Head of caudate nucleus (tissue), 42 donors: ENCODE measurements at places on chromosomes 6 and 20.

DNA sequence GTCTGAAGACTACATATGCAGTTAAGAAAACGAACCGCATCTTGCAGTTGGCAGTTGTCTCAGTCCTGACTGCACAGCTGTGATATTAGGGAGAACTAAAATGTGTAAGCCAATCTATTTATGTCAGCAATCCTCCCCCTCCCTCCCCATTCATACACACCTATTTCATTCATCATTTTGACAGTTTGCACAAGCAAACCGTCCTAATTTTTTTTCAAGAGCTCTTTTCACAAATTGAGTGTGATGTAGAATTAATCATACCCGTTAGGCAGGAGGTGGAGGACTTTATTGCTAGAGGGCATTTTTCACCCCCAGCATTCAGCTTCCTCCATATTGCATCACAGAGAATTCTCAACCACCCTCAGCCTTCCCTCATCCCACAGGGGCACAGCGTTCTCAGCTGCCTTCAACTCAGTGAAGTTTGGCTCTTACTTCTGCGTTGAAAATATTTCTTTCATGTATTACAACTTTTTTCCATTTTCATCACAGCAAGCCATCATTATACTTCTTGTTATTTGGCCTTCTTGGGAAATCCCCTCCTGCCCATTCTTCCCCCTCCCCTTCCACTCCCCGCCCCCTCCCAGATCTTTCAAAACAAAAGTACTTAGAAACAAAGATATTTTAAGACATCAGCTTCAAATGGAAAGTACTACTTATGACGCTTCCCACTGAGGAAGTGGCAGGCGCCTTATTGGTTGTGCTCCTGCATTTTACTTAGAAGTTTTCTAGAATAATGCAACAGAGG, 37.5 kb downstream of the NOX3 start:
- no peak for DNase-seq

GRCh38 chr6:151095538-151096254, 144.1 kb upstream of the AKAP12 start:
- DNase-seq: no peak

DNA sequence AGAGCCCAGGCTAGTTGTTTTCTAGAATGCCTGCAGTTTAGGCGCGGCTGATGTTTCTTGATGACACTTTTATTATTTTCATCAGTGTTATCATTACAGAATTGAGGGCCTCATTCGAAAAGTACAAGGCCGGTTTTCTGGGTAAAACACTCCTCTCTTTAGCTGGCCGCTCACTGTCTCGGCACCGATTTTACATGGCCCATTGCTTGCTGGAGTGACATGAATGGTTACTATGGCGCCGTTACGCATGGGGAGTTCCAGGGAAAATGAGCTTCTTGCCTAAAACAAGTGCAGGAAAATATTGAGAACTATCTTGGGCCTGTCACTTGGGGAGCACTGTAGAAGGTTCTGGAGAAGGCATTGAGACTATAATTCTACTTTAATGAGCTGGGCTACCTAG, 317.8 kb downstream of the CDH4 start:
- no peak for DNase-seq

- DNase-seq: no peak
These were observed 258.9 kb downstream of the CD109 start for GRCh38 chr6:73954881-73955280.

GRCh38 chr6:51951924-51952323, 135.5 kb downstream of the PKHD1 start:
- DNase-seq: no peak

DNA sequence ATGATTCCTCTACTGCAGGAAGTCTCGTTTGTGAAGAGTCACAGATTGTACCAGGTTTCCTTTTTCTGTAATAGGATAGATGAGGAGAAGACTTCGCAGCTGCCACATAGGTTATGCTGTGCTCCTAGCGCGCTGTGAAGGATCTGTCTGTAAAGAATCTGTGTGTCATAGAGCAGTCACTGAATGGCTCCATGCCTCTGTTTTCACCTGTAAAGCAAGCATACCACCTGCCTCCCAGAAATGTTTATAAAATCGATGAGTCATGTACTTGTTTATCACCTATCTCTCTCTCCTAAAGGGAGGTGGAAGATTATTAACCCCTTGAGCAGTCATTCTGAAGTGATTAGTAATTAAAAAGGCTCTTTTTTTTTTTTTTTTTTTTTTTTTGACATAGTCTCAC, 86.6 kb downstream of the TFAP2B start:
- DNase-seq: no peak

DNA sequence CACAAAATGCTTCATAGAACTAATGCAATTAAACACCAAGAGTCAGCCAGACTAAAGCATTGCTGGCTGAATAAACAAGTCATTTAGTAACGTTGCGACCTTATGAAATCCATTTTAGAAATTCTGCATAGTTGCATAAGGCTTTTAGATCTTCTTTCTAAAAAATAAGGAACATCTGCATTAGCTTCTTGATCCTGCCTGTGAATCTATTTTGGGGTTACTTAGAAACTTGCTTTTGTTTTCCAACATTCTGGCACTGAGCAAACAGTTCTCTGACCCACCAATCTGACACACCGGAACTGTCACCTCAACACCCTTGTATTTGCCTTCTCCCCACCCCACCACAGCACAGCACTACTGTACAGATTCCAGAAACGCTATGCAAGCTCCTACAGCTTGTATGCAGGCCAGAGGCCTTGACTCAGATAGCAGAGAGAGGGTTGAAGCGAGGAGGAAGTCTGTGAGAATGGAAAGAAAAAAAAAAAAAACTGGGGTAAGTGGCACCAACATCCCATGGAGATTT, 55.0 kb downstream of the KIF13A start:
- no peak for DNase-seq

GRCh38 chr6:42392833-42393232, 58.9 kb downstream of the TRERF1 start:
- no peak for DNase-seq

DNA sequence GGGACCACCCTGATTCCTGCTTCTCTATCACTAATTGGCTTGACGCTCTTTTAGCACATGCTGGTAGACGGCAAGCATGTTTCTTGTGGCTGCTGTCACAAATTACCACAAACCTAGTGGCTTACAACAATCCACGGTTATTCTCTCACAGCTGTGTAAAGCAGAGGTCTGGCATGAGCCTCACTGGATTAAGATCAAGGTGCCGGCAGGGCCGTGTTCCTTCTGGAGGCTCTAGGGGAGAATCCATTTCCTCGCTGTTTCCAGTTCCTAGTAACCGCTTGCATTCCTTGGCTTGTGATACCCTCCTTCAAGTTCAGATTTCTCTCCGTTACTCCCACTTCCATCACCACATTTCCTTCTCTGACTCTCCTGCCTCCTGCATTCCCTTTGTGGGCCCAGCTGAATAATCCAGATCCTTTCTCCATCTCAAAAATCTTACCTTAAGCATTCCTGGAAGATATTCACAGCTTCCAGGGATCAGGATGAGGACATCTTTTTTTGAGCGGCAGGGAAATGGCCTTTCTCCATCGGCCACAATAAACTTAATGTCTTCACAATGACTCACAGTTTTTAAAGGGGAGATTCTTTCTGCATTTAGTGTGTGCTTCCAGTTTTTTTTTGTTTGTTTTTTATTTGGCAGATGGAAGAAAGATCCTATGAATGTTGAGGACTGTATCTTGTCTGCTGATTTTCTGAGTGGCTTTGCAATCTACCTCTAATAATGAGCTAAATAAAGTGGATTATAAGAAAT, 39.9 kb downstream of the BMP6 start:
- DNase-seq: no peak

DNA sequence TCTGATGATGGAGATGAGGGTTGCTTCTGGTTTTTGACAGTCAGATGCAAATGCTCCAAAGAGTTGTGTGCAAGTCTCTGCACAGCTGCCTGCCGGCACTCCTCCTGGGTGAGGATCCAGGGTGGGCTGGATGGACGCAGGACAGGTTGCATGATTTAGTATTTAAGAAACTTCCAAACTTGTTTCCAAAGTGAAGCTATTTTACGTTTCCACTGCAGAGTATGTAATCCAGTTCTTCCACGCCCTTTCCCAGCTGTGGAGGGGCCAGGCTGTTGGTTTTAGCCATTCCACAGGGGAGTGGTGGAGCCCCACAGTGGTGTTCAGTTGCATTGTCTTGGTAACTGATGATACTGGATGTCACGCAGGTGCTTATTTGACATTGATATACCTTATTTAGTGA, 157.3 kb downstream of the THBS2 start:
- DNase-seq: no peak

GRCh38 chr6:57216235-57217101, 5.6 kb downstream of the RAB23 start:
- peak; percentile 20 for DNase-seq

DNA sequence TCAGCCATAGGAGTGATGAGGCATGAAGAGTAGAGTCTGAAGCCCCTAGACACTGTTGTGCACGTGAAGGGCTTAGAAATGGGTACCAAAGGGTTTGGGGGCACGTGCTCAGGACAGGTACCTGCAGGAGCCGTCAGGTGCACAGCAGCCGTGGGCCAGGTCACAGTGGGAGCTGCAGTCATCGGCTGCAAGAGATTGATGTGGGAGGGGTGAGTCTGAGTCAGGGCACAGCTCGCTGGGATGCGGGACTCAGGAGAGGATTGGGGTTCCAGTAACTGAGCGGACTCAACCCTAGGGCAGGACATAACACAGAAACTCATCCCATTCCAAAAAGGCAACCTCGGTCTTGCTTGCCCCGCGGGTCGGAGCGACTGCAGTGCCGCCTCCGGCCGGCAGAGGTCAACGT, 1.1 kb downstream of the DLK2 start:
- DNase-seq: no peak

DNA sequence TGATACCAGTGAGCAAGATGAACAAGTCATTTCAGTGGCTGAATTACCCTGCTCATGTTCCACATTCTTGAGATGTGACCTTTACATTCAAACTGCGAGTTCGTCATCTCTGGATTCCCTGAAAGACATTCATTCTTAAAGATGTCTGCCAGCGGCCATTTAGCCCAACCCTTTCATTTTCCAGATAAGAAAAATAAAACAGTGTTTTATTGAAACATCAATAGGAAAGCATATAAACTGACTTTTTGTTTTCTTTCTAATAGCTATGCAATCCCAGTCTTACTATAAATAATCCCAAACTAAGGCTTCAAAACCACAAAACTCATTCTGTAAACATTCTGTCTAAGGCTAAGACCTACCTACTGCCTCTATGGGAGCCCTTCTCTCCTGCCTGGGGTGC, 134.0 kb downstream of the SAMD5 start:
- DNase-seq: no peak

GRCh38 chr6:28789553-28790083, 134.2 kb downstream of the TRIM27 start:
- no peak for DNase-seq

GRCh38 chr6:101458336-101458735, 64.8 kb downstream of the GRIK2 start:
- DNase-seq: no peak

GRCh38 chr6:44960898-44961297, 367.2 kb upstream of the RUNX2 start:
- DNase-seq: no peak

DNA sequence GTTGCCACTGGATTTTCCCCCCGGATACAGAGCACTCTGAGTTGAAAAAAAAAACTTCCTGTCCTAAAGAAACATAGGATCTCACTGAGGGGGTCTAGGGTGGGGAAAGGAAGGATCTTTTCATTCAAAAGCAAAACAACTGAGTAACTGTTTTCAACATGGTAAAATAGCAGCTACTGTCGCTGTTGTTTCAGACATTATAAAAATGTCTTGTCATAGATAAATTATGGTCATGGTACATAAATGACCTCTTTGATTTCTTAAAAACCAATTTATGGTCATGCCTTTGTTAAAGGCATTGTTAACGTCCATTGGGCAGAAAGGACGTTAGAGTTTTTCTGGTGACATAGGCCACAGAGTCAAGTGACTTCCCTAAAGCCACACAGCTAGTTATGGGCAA, 180.4 kb upstream of the DTNBP1 start:
- DNase-seq: no peak

- DNase-seq: no peak
These were observed 51.1 kb downstream of the MYLIP start for GRCh38 chr6:16179970-16180431.

DNA sequence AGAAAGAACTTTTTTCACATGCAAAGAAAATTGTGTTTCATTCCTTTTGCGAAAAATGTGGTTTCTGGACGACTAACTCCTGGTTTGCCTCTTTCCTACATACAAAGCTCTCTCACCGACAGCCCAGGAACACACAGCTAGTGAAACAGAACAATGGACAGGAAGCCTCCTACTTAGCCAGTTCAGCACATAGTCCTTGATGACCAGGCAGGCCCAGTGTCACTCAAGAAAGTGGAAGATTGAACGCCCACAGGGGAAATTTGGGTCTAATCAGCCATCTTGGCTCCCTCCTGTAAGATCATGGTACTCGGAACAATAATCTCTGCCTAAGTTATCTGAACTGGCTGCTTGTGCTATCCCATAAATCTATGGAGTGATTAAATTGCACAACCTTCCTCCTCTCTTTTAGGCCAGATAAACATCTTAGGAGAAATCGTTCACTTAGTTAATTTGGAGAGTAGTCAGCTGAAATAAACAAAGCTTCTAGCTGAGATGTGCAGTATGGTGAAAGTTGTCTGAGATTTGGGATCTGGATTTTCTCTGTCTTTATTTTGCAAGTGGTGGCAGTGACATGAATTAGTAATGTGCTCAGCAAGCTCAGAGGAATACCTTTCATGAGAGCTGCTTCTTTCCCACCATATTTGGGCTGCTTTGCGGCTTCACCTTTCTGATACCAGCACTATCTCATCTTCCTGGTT, 147.0 kb downstream of the MTFR2 start:
- no peak for DNase-seq

GRCh38 chr6:109853426-109853825, 124.7 kb upstream of the GPR6 start:
- DNase-seq: no peak

GRCh38 chr20:36399147-36399968, 93.2 kb downstream of the DLGAP4 start:
- peak; percentile 75 for DNase-seq

GRCh38 chr6:147707524-147707923, 199.0 kb downstream of the SAMD5 start:
- DNase-seq: no peak

DNA sequence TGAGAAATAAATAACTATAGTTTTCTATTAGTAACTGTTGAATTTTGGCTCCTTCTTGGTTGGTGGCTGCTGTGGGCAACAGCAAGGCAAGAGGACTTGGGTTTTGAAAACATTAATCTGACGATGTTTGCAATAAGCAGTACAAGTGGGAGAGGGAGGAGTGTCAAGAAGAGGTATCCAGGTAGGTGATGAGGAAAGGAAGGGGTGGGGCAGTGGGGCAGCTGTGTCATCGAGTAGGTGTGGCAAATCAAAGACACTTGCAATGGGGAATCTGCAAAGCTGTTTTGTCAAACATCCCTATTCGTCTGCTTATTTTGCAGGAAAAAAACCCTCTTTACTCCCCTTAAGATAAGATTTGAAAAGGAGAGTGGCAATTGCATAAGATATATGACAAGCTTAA, 171.9 kb upstream of the MAP3K7 start:
- DNase-seq: no peak
